ENCODE measurements at places on chromosomes 12 and 14.

- DNase-seq = peak; percentile 2
Observed at GRCh38 chr14:94768521-94769390, 1.2 kb downstream of the GSC start.

DNA sequence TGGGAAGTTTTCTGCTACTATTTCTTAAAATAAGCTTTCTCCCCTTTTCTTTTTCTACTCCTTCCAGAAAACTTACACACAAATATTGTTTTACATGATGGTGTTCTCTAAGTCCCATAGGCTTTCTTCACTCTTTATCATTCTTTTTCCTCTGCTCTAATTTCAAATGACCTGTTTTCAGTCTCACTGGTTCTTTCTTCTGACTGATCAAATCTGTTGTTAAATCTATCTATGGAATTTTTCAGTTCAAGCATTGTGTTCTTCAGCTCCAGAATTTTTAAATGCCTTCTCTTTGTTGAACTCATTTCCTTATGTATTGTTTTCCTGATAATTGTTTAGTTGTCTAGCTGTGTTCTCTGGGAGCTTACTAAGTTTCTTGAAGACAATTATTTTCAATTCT is 29.5 kb upstream of the CNOT2 start:
- DNase-seq = no peak

GRCh38 chr12:110656071-110656655 is 32.8 kb downstream of the HVCN1 start:
- no peak for DNase-seq

- peak; percentile 75 for DNase-seq
Observed at GRCh38 chr12:120529641-120530417, 871 bp upstream of the COQ5 start.

DNA sequence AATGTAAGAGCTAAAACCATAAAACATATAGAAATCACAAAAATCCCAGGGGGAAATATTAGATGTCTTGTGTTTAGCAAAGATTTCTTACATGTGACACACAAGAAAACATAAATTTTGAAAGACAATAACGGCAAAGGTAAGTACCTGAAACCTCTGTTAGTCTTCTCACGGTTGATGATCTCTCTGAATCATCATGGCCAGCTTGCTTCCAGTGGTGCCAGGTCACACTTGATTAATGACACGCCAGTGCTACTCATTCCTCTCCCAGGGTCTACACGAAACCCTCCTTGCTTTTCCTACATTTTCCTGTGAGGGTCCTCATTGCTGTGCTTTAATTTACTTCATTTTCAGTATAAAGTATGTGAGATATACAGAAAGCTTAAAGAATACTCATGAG is 114.4 kb upstream of the PARP11 start:
- no peak for DNase-seq

DNA sequence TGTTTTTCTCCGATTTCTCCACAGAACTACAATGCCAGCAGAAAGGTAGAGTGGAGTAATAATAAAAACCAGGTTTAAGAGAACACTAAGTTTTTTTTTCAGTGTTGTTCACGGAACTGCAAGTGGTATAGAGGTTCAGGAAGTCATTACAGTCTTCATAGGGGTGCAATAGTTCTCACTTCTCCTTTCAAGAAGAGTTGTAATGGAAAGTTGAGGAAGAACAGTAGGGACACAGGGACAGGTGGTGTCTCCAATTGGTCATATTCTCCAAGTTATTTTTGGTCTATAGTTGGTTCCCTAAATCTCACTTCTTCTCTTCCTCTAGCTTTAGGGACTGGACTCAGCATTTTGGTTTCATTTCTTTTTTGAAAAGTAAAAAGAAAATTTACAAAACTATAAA is 894.0 kb downstream of the NRXN3 start:
- DNase-seq = peak; percentile 28

DNA sequence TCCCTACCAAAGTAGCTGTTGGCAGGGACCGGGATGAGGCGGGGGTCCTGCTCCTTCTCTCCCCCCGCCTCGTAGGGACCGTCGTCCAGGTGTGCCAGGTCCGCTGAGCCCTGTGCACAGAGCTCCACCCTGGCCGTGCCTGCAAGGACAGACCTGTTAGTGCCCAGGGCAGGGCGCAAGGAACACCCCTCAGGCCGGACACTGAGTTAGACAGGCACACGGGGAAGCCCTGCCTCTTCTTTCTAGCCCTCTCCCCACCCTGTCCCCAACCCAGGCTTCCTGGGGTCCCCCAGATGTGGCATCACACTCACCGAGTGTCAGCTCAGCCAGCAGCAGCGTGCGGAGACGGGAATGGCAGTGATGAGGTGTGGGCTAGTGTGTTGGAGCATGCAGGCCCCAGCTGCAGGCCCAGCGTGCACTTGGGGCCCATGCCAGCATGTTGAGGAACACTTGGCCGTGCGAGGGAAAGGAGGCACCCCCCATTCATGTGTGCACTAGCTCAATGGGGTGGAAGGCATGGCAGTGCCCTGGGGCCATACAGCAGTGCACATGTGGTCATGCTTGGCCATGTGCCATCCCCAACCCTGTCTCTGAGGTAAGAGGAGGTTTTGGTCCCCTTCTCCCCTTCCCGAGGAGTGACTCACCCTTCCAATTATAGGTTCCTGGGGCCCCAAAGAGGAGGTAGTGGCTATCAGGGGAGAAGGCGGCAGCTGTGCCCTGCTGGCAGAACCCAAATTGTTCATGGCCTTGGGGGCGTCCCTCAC is 7.3 kb downstream of the ITGA7 start:
- DNase-seq = no peak

- DNase-seq = no peak
Observed at GRCh38 chr12:116278279-116278626, 760 bp upstream of the MED13L start.
